ENCODE measurements at places on chromosomes 7 and 10.

GRCh38 chr10:49610114-49610457, at the start of gene SLC18A3:
SLC18A3 (plus strand) TSS chr10:49610310; CDS start chr10:49610741, 431 bp downstream.
- no peak for DNase-seq

GRCh38 chr7:66157060-66157459, 42.4 kb downstream of the CRCP start:
- no peak for DNase-seq

GRCh38 chr10:65234261-65234660, 1691.6 kb upstream of the LRRTM3 start:
- DNase-seq: no peak

DNA sequence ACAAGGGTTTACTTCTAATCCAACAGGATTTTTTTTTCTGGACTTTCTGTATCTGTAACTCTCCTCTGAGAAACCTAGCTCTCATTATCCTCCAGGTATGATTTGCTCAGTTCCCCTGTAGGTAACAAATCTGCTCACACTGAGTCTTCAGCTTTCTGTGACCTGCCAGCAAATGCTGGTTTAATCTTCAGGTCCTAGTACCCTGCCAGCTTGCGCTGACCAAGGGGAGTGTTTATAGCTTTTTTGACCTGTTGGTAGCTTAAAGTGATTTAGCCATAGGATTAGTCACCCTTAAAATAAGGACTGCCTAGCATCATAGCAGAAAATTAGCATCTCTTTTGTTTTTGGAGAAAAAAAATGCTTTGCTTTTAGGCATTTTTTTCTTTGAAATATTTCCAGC, 22.4 kb downstream of the SND1 start:
- no peak for DNase-seq

DNA sequence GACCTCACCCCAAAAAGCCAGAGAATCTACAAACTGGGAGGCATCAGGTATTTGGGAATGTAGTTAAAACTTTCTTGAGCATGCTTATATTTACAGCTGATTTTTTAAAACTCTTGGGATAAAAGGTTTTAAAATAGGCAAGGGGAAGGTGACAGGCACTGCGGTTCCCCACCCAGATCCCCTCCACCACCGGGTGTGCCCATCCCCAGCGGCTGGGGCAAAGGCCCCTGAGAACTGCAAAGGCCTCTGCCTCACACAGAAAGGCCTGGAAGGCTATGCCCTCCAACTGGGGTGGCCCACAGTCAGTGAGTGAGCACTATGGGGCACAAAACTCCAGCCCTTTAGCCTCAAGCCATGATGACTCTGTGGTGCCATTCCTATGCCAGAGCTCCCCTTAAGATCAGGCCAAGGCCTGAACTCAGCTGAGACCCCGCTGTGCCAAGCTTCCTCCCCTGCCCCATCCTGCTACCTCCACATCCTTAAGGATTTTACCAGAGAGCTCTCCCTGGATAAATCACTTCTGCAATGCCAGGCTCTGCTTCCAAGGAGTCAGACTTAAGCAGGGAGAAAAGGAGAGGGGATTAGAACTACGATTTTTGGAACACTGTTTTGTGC, 299.1 kb downstream of the GRID1 start:
- no peak for DNase-seq

DNA sequence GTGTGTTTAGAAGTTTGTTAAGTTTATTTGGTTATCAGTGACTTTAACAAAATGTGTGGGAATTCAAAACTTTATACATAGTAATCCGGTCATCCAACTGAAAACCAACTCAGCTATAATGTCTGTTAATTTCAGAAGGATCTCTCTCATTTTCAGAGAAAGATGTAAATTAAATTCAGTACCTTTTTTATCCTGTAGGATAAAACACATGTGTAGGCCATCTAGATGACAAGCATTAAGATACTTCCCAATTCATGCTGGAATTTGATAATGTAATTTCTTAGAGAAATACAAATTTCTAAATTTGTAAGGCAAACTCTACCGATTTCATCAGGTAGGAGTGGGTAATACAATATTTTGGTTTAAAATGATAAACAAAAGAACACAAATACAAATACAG, 43.4 kb upstream of the STEAP4 start:
- no peak for DNase-seq

DNA sequence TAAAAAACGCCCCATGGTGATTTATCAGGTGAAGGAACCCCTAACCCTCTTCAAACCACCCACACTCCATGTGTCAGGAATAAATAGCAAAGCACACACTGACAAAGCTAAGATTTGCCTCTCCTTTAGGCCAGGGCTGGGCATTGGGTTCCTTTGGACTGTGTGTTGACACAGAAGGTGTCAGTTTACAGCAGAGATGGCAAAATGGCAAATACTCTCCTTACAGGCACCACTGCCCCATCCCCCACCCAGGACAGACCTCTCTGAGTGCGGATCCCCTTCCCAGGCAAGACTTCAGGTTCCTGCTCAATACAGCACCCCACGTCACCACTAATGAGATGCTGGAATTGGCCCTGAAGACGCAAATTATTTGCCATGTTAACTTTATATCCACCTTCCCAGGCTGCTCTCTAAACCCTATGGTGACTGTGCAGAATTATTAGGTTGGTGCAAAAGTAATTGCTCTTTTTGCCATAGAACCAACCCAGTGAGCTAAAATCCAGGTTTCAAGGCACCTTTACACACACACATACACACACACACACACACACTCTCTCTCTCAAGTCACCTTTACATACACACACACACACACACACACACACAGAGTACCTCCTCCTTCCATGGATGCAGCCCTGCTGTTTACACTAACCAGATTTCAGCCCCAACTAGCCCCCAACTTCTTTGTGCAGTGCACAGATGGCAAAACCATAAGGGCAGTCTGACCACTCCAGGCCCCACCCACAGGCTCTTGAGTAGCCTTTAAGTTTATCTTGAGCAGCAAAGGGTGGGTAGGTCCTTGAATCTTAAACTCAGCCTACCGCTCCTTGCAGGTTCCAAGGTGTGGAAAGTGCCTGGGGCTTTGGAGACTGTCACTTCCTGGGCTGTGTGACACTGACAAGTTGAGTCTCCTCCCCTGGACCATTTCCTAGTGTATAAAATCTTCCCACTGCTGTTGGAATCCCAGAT, 4.0 kb upstream of the ZCCHC24 start:
- no peak for DNase-seq

DNA sequence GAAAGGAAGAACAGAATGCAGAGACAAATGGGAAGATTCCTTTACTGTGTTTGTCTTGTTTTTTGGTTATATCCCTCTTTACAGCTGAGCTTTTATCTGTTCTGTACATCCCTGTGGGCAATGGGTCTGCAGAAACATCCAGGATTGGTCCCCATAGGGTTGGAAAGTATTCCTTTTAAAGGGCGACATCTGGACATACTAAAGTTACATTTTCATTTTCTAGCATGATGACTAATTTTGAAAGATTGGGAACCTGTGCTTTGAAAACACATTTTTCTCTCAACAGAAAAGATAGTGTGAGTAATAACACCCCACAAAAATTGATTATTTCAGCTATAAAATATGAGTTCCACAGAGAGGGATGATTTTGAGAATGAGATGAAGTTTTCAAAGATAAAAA, 435.8 kb downstream of the GPAM start:
- no peak for DNase-seq

- no peak for DNase-seq
Measured at GRCh38 chr7:117493460-117493859, 13.6 kb downstream of the CFTR start.

DNA sequence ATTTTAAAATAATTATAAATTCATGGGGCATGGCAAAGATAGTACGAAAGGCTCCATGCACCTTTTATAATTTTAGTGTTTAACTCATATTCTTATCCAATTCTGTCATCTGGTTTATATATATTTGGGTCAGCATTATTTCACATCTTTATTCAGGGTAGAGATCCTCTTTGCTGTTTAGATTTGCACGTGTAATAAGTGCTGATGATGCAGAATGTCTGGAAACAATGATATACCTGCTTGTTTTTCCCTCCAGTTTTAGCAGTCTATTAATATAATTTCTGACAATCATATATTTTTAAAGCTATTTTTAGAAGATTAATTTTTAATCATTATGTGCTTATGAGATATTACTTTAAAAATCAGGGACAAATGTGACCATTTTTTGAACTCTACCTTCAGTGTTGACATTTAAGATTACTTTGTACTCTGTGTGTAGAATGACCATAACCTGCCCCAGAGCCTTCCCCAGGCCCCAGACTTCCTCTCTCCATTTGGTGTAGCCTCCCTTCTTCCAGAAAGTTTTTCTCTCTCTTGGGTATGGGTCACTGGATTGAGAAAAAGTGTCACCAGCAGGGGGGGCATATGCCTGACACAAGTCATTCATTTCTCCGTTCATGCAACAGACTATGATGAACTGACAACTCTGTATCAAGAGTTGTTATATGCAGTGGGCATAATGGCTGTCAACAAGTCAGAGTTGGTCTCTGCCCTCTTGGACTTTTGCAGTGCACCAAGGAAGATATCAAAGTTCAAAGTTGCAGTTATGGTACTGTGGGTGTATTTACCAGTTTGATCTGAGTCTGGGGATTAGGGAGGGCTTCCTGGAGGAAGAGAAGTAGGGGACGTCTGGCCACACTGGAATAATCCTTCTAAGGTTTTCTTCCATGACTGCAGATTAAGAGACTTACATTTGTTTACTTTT, 192.6 kb upstream of the CCDC6 start:
- DNase-seq: no peak

- DNase-seq: no peak
Measured at GRCh38 chr10:819326-819725, 112.2 kb downstream of the LARP4B start.

GRCh38 chr10:70164163-70164562, 6.2 kb downstream of the SAR1A start:
- no peak for DNase-seq

GRCh38 chr7:69656890-69657289, 58.6 kb downstream of the AUTS2 start:
- DNase-seq: no peak

DNA sequence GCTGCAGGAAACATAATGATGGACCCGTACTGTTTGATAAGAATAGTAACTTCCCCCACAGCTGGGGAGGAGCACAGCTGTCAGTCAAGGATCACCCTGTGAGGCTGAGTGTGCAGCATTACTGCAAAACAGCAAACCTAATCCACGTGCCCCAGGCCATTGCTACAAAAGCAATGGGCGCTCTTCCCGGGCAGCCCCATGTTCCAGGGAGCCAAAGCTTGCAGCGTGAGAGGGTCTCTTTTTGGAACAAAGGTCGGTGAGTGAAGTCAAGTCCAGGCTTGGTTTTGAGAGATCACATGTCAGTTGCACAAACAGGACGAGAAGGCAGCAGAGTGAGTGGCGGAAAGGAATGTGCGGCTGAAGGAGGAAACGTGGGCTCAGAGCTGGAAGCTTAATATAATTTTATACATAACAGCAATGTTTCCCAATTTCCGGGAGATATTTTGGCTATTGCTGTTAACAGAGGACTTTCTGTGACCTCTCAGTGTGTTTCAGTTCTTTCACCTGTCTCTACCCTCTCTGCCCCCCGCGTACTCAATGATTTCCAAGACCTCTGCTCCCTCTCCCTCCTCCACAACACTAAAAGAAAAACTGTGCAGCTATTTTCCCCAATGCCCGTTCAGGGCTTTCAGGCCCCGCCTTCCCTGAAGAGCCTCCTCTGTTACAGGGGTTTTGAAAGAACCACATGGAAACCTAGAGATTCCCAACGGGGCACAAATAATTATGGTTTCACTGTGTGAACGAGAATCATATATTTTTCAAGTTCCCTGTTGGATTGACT, 128.9 kb downstream of the MTPAP start:
- peak; percentile 14 for DNase-seq

- no peak for DNase-seq
Measured at GRCh38 chr10:59814878-59815277, 61.6 kb upstream of the MRLN start.

Measured in HuH-7.5 (cell line).